ENCODE measurements at places on chromosomes 5 and 9.

GRCh38 chr9:73649552-73649951 is 497.9 kb downstream of the ANXA1 start:
- no peak for DNase-seq

DNA sequence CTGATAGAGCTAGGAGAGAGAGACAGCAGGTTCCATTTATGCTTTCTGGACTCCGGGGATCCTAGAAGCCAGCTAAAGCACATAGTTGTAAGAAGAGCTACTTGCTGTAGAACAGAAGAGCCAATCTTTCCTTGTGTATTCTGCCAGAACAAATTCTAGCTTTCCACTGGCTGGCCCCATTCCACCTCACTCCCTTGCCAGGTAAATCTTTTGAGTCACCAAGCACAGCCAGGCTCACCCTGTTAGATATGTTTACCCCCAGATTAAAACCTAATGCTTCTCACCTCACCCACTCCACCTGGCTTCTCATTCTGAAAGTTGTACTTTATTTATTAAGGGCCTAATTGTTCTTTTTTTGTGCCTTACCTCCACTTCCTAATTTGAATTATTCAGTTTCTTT is 48.9 kb upstream of the CHD1 start:
- DNase-seq = peak; percentile 3

DNA sequence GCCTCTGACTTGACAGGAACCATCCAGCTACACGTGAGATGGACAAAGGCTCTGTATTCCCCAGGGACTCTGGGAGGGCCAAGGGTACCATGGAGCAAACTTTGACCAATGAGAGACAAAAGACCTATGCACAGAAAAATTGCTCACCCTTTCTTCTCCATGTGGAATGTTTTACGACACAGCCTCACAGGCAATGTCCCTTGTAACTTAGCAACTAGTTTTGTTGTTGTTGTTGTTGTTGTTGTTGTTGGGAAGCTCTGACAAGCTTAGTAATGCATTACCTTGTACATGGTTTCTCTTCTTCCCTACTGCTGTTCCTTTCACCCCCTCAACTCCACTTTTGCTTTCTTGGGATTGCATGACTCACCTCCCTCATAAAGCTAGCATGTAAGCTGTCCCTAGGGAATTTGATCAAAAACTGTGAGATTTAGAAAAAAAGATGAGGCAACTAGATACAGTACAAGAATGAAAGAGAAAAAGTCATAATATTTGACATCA is 550.9 kb downstream of the RAB3C start:
- DNase-seq = no peak

DNA sequence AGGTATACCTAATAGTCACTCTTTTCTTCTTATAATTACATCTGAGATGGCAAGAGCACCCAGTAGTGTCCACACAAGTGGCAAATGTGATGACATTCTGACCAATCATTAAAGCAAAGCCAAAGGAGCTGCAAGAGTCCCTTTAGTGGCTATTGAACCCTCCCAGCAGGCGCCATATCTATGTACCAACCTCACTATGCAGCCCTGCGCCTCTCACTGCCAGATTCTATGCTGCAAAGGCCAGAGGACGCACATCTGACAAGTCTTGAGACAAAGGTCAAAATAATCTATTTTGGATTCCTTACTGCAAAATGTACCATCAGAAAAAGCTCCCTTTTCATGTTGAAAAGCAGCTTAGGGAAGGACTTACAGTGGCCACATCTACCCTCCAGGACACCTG is 47.0 kb downstream of the EPB41L4B start:
- no peak for DNase-seq

DNA sequence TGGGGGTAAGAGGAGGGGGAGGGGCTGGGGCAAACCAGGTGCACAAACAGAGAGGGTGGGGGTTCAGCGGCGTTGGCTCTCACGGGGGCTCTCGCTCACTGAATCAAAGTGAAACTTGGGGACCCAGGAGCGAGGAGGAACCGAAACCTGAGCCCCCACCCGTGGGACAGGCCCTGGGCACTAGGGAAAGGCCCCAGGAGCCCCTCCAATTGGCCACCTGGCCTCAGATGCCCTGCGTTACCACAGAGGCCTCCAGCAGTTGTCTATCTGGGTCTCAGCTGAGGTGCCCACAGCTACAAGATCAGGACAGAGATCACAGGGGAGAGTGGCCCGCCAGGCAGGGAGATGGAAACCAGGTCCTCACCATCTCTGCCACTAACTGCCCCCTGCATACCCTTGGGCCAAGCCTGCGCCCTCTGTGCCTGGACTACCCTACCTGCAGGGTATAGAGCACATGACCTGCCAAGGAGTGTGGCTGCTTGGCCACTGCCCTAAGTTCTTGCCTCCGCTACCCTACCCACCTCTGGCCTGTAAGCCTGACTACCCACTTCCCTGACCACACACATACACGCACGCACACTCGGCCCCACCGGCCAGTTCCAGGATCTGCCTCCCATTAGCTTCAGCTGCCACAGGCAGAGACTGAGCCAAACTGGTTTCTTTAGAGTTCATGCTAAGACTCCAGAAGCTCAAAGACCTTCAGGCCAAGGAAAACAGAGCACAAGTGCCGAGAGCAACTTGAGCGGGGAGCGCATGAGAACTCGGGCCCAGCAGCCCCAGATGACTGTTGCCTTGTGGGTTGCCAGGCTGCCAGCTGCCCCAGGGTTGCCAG is 39.9 kb downstream of the PAX5 start:
- DNase-seq = no peak

GRCh38 chr5:115850744-115851416 is 9.1 kb downstream of the AP3S1 start:
- DNase-seq = no peak

DNA sequence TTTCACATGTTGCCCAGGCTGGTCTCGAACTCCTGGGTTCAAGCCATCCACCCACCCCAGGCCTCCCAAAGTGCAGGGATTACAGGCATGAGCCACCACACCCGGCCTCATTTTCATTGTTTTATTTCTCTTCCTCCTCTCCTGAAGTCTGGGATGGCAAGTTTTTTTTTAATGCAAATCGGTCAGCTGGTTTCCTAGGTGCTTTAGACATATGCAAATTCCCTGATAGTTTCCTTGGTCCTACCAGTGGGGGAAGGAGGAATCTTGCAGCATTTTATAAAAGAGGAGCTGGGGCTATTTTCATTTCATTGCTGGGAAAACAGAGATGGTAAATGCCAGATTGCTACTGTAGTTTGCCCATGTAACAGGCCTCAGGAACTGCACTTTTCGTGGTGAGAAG is 179.4 kb downstream of the ACTL7B start:
- no peak for DNase-seq
